Nephron progenitor cell (in vitro differentiated cells): ENCODE measurements at places on chromosomes 12 and 14.

DNA sequence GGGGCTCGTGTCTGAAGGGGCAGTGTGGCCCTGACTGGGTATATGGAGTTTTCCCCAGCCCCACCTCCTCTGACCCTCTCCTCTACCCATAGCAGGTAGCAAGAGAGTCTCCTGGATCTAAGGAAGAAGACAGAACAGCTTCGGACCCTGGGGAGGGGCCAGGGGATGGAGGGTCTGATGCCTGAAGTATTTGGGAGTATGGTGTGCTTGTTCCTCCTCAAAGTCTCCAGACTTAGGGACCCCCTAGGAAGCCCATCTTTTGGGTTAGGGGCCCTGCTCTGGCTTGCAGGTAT is 579 bp upstream of the HOXC8 start:
- no peak for DNase-seq

GRCh38 chr12:128445415-128446127 is 178.6 kb downstream of the TMEM132C start:
- DNase-seq, result peak; percentile 8

DNA sequence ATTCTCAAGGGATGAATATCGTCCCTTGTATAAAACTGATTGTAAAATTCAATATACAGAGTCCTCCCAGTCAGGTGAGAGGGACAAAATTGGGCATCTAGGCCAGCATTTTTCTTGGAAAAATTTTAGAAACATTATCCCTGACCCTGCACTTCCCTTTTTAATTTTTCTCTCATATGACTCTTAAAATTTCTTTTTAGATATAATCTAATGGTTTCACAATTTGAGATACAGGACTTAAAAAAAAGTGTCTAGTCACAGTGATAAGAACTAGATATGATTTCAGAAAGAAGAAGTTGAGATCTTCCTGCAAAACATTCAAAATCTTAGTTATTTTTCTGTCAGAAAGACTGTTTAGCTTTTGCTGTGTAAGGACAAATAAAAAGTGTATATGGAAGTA is 270.8 kb upstream of the PPFIA2 start:
- no peak for DNase-seq

GRCh38 chr14:61438036-61438435 is 116.7 kb downstream of the PRKCH start:
- no peak for DNase-seq

DNA sequence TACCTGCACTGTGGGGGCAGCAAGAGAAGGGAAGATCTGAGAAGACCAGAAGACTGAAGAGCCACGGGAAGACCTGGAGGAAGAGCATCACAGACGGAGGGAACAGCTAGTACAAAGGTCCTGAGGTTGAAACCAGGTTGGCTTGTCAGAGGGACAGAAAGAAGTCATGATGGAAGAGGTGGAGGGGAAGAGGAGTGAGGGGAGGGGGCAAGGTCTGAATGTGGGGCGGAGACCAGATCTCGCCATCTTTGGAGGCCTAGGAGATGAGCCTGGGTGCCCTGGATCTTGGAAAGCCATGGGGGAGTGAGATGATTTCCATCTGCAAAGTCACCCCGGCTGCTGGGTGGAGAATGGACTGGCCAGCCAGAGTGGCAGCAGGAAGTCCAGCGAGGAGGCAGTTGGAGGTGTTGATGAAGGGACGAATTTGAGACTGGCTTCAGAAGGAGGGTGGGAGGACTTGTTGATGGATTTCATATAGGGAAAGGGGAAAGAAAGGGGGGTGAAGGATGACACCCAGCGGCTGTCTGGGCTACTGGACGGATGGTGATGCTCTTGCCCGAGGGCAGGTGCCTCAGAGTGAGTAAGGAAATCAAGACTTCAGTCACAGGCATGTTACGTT is 14.6 kb upstream of the UBC start:
- no peak for DNase-seq

DNA sequence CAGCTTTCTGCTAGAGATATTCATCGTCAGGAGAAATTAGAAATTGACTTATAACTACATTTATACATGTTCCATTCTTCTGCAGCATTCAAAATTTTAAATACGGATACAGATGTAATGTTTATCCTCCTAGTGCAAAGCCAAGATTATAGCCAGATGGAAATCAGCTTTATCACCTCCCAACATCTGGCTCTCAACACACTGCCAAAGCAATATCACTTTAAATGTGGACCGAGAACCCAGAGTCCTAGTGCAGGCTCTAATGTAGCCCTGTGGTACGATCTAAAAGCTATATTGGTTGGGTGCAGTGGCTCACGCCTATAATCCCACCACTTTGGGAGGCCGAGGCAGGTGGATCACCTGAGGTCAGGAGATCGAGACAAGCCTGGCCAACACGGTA is 6.5 kb downstream of the MLH3 start:
- DNase-seq, result no peak
